PC-9 (cell line): ENCODE measurements at places on chromosomes 7 and 10.
A peak's percentile ranks its signal among the peaks of the same experiment; 100 is the strongest.

GRCh38 chr7:11346302-11346701 lies 372.6 kb downstream of the PHF14 start:
- DNase-seq, result no peak
- no peaks in the 10 kb centered on the region for H3K4me1 ChIP-seq
- peaks cover 6% of the 10 kb centered on the region; the same call in 1 of the 2 replicates for H3K27me3 ChIP-seq
- no peaks in the 10 kb centered on the region for H3K36me3 ChIP-seq
- H3K4me3 ChIP-seq, result no peak overlapping the region

GRCh38 chr10:103622935-103623574 lies 129.6 kb downstream of the NEURL1 start:
- no peak overlapping the region for H3K4me3 ChIP-seq
- H3K27me3 ChIP-seq, result no peaks in the 10 kb centered on the region
- no peaks in the 10 kb centered on the region for H3K4me1 ChIP-seq

DNA sequence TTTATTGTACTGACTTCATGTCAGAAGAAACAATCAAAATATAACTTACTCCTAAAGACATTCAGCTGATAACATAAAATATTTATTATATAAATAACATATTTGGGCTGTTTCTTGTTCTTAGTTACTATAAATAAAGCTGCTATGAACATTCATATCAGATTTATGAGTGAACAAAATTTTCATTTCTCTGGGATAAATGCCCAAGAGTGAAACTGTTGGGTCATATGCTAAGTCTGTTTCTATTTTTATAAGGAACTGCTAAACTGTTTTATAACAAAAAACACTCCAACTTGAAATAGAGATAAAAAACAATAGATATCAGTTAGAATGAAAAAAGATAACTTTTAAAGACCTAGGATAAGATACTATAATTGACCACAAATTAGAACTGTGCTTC lies 26.5 kb upstream of the CC2D2B start:
- H3K4me3 ChIP-seq, result no peak overlapping the region
- H3K27ac ChIP-seq, result no peak overlapping the region
- no peak for DNase-seq
- no peaks in the 10 kb centered on the region for H3K36me3 ChIP-seq
- H3K27me3 ChIP-seq, result no peaks in the 10 kb centered on the region
- no peaks in the 10 kb centered on the region for H3K4me1 ChIP-seq

DNA sequence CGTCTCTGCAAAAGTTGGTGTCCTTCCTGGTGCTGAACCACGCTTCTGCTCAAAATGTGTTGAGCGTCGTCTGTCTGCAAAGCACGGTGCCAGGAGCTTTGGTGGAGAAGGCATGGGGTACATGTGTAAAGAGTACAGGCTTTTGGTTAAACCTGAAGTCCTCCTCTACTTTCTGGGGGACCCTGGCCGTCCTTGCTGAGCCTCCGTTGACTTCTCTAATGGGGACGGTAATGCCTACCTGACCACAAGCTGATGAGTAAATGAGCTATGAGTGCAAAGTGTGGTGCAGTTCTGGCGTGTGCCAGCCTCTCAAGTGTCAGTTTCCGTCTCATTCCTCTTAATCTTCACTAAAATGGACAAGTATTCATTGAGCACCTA lies 527 bp upstream of the HERPUD2 start:
- H3K27ac ChIP-seq, result peak overlapping the region; percentile 77
- H3K27me3 ChIP-seq, result no peaks in the 10 kb centered on the region
- H3K4me3 ChIP-seq, result peak overlapping the region; percentile 96
- peaks cover 61% of the 10 kb centered on the region for H3K4me1 ChIP-seq

DNA sequence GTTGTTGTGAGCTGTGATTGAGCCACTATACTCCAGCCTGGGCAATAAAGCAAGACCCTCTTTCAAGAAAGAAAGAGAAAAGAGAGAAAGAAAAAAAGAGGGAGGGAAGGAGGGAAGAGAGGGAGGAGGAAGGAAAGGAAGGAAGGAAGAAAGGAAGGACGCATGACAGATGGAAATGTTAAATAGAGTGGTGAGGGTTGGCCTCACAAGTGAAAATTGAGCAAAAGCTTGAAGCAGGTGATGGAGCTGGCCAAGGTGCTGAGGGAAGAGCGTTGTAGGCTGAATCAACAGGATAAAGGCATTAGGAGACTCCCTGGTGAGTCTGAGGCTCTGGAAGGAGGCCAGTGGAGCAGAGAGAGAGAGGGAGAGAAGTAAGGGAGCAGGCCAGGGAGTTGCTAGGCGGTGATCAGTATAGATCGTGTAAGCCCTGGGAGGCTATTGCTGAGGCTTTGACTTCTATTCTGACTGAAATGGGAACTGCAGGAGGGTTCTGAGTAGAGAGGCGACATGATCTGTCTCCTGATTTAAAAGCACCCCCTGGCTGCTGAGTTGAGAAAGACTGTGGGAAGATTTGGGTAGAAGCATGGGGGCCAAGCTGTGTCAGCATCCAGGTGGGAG lies 26.5 kb upstream of the TMEM248 start:
- no peaks in the 10 kb centered on the region for H3K27me3 ChIP-seq
- H3K36me3 ChIP-seq, result no peaks in the 10 kb centered on the region

GRCh38 chr7:98541101-98541500 lies 76.0 kb upstream of the NPTX2 start:
- no peaks in the 10 kb centered on the region for H3K36me3 ChIP-seq
- no peak for DNase-seq
- no peaks in the 10 kb centered on the region for H3K4me1 ChIP-seq
- H3K27me3 ChIP-seq, result peaks cover 81% of the 10 kb centered on the region
- no peak overlapping the region for H3K27ac ChIP-seq

DNA sequence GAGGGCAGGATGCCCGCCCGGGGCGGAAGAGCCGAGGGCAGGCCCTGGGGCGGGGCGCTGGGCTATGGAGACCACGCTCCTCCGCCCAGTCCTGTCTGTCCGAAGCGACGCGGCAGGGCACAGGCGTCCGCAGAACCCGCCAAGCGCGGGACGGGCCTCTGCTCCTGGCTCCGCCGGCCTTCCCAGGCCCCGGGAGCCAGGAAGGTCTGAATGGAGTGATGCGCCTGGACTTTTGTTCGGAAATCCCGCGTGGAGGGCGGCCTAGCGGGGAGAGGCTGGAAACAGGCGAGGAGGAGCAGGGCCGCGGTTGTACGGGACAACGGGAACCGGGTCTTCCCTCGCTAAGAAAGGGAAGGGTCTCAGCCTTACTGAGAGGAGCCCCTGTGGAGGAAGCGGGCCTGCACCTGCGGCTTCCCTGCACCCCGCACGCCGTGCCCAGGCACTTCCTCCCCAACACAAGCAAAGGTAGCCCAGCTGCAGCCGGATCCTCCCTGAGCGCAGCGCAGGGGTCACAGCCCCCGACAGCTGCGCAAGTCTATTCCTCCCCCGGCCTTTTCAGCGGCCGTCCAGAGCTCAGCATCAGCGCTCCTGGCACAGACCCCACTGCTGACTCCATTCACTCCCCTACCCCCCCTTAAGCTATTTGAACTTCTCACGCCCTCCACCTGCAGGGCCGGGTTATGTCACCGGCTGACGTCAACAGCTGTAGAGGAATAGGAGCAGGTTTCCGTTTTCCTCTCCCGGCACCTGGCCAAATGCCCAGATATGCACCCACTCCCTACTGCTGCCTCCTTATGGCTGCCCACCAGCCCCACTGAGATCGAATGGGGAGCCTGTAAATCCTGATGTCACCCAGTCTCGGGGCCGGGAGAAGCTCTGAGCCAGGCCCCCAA lies 143.2 kb upstream of the RET start:
- H3K27me3 ChIP-seq, result peaks cover 43% of the 10 kb centered on the region
- no peaks in the 10 kb centered on the region for H3K36me3 ChIP-seq
- H3K27ac ChIP-seq, result no peak overlapping the region
- H3K4me1 ChIP-seq, result no peaks in the 10 kb centered on the region
- no peak for DNase-seq
- no peak overlapping the region for H3K4me3 ChIP-seq

DNA sequence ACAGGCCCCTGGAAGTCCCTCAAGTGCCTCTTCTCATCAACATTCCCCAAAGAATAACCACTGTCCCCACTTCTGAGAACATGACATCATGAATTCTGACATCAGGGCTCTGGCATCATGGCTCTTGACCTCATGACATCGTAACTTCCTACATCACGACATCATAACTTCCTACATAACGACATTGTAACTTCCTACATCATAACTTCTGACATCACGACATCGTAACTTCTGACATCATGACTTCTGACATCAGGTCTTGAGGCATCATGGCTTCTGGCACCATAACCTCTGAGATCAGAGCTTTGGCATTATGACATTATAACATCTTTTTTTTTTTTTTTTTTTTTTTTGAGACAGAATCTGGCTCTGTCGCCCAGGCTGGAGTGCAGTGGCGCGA lies 66.7 kb upstream of the FAM20C start:
- H3K36me3 ChIP-seq, result no peaks in the 10 kb centered on the region
- H3K4me1 ChIP-seq, result no peaks in the 10 kb centered on the region
- H3K27ac ChIP-seq, result no peak overlapping the region
- DNase-seq, result no peak

GRCh38 chr7:106041140-106041717 lies 70.9 kb downstream of the SYPL1 start:
- no peak overlapping the region for H3K4me3 ChIP-seq
- peaks cover 6% of the 10 kb centered on the region; the same call in 1 of the 2 replicates for H3K4me1 ChIP-seq
- 0 out of 2 replicates have a peak, but pooled peaks cover 7% of the 10 kb centered on the region for H3K27me3 ChIP-seq

GRCh38 chr7:18426564-18427226 lies 68.9 kb upstream of the HDAC9 start:
- no peaks in the 10 kb centered on the region for H3K27me3 ChIP-seq
- peak overlapping the region; percentile 39 for H3K27ac ChIP-seq
- DNase-seq, result no peak
- no peak overlapping the region for H3K4me3 ChIP-seq

- no peak for DNase-seq
- H3K4me1 ChIP-seq, result peaks cover 35% of the 10 kb centered on the region
- no peaks in the 10 kb centered on the region for H3K27me3 ChIP-seq
Observed at GRCh38 chr10:104256335-104256961, 1.8 kb downstream of the GSTO1 start.

DNA sequence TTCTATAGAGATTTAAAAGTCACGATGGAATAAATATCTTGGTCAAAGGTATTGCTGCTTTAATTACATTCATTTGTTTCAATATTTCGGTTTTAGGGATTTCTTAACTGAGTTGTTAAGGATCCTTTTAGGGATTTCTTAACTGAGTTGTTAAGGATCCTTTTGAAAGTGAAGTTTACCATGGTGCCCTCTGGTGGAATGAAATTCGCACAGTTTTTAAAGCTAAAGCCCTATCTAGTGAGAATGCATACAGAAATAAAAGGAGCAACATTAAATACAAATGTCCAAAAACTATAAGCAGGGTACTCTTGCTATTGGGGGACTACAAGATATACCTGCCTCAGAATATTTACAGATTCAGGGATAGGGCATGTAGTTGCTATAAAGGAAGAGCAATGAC lies 193.7 kb downstream of the RNLS start:
- H3K36me3 ChIP-seq, result no peaks in the 10 kb centered on the region
- peaks cover 26% of the 10 kb centered on the region for H3K4me1 ChIP-seq
- no peaks in the 10 kb centered on the region for H3K27me3 ChIP-seq
- no peak for DNase-seq
- H3K27ac ChIP-seq, result no peak overlapping the region

- no peaks in the 10 kb centered on the region for H3K4me1 ChIP-seq
- no peak overlapping the region for H3K4me3 ChIP-seq
- H3K27ac ChIP-seq, result no peak overlapping the region
- no peaks in the 10 kb centered on the region for H3K36me3 ChIP-seq
Observed at GRCh38 chr10:97553575-97554031, 19.0 kb upstream of the ANKRD2 start.

DNA sequence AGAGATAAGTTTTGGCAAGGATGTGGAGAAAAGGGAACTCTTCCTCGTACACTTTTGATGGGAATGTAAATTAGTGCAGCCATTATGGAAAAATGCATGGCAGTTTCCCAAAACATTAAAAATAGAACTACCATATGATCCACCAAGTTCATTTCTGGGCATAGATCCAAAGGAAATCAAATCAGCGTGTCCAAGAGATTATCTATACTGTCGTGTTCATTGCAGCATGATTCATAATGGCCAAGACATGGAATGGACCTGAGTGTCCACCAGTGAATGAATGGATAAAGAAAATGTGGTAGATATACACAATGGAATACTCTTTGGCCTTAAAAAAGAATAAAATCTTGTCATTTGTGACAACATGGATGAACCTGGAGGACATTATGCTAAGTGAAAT lies 70.3 kb upstream of the RSU1 start:
- H3K27me3 ChIP-seq, result no peaks in the 10 kb centered on the region
- peaks cover 6% of the 10 kb centered on the region for H3K4me1 ChIP-seq
- H3K27ac ChIP-seq, result no peak overlapping the region
- no peak overlapping the region for H3K4me3 ChIP-seq
- DNase-seq, result no peak

DNA sequence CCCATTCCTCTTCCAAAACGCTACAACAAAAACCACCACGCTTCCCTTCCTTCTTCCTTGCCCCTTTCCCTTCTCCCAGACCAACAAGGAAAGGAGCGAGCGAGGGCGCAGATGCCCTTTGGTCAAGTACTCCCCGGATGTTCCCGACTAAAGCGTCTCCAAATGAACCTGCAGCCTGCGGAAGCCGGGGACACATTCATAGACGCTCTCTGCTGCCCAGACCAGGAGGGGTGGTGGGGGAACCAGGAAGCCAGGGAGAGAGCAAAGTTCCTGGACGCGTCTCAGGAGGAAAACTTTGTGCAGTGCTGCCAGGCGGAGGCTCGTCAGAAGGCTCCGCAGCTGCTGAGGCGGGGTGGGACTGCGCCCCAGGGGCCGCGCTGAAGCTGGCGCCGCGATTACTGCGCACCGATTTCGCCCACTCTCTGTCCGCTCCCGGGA lies 754 bp downstream of the SEMA3D start:
- H3K36me3 ChIP-seq, result no peaks in the 10 kb centered on the region
- peaks cover 13% of the 10 kb centered on the region; the same call in 1 of the 2 replicates for H3K27me3 ChIP-seq
- H3K27ac ChIP-seq, result no peak overlapping the region

DNA sequence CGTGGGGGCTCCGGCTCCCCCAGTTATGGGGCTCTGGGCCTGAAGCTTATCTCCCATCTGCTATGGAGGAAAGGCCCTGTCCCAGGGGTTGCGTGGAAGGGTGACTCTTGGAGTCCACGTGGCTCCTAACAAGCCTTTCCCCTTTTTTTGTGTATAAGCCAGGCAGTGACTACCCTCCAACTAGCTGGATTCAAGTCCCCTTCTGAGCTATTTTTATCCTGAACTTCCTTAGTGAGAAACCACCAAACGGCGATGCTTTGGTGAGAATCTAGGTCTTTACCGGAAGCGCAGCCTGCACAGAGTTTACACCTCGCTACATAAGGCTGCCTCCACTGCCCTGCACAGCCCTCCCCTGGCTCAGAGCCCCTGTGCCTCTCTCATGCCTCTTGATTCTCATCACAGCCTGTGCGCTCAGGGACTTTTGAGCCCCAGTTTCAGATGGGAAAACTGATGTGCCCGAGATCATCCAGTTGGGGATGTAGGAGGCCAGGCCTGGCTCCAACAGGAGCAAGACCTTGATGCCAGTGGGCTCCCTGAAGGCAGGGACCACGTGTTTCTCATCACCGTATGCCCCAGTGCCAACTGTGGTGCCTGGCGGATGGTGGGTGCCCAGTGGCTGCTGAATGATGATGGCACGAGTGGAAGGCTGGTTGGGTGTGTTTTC lies 102.3 kb upstream of the PPIF start:
- no peaks in the 10 kb centered on the region for H3K27me3 ChIP-seq
- no peaks in the 10 kb centered on the region for H3K36me3 ChIP-seq
- H3K4me1 ChIP-seq, result peaks cover 13% of the 10 kb centered on the region

- H3K4me1 ChIP-seq, result no peaks in the 10 kb centered on the region
- H3K36me3 ChIP-seq, result no peaks in the 10 kb centered on the region
- no peak overlapping the region for H3K27ac ChIP-seq
- no peak for DNase-seq
Observed at GRCh38 chr7:71325151-71325550, 193.2 kb downstream of the GALNT17 start.

- H3K4me1 ChIP-seq, result no peaks in the 10 kb centered on the region
- H3K4me3 ChIP-seq, result no peak overlapping the region
- no peak overlapping the region for H3K27ac ChIP-seq
- no peaks in the 10 kb centered on the region for H3K36me3 ChIP-seq
- no peak for DNase-seq
Observed at GRCh38 chr10:128187788-128188185, 61.6 kb upstream of the MKI67 start.
